ENCODE measurements at places on chromosomes 3 and 15.

- no peak for DNase-seq
Measured at GRCh38 chr3:133271539-133271938, 128.3 kb upstream of the BFSP2 start.

DNA sequence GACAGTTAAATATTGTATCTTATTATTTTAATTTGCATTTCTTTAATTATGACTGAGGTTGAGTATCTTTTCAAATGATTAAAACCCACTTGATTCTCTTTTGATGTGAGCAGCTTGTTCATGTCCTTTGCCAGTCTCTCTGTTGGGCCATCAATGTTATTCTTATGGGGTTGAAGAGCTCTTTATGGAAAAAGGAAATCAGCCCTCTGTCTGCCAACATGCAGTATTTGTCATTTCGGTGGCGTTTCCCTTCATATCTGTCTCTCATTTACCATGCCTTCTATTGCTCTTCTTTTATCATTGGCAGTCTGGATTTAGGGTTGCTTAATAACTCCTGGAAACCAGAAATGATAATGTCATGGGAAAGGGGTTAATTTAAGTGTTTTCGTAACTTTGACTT, 340.7 kb upstream of the DNAJC19 start:
- DNase-seq, result no peak

- DNase-seq, result no peak
Measured at GRCh38 chr15:81023483-81024264, 23.0 kb downstream of the TLNRD1 start.

DNA sequence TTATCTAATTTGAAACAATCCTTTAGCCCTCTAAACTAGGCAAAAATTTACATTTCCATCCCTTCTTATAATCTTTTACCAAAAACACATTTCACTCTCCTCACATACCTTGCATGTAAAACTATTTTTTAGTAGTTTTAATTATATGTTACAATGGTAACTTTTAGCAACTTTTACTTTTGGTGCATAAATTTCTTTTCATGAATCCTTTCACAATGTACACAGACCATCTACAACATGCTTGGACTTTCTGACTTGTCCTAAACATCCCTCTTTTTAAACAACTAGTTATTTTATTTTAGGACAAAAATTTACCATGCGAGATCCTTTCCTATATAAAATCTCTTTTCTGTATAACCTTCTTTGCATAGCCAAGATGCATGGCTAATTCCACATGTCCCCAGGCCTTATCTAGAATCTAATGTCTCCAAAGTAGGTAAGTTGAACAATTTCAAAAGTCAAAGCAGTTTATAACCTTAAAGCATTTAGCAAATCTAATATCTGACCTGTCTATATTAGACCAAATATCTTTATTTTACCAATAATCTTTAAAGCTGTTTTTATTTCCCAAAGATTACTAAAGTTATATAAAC, 14.4 kb upstream of the ALDH1L1 start:
- DNase-seq, result no peak

DNA sequence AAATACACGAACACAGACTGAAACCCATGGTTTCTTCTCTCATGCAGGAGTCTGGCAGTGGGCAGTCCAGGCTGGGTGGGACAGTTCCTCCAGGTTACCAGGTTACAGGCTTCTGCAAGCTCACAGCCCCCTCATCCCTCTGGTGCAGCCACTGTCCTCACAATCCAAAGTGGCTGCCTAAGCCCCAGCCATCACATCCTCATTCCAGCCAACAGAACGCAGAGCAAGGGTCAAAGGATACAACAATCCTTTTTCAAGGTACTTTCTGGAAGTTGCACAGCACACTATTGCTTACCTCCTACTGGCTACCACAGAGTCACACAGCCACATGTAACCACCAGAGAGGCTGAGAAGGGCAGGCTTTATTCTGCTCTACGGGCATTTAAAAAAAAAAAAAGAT, 154.6 kb downstream of the NUP210 start:
- no peak for DNase-seq

- no peak for DNase-seq
Measured at GRCh38 chr15:67914028-67914427, 74.2 kb upstream of the RNU6-1 start.

- no peak for DNase-seq
Measured at GRCh38 chr15:56672721-56673120, 60.6 kb downstream of the ZNF280D start.

GRCh38 chr3:48695393-48695753, 9.7 kb upstream of the NCKIPSD start:
- DNase-seq, result no peak

DNA sequence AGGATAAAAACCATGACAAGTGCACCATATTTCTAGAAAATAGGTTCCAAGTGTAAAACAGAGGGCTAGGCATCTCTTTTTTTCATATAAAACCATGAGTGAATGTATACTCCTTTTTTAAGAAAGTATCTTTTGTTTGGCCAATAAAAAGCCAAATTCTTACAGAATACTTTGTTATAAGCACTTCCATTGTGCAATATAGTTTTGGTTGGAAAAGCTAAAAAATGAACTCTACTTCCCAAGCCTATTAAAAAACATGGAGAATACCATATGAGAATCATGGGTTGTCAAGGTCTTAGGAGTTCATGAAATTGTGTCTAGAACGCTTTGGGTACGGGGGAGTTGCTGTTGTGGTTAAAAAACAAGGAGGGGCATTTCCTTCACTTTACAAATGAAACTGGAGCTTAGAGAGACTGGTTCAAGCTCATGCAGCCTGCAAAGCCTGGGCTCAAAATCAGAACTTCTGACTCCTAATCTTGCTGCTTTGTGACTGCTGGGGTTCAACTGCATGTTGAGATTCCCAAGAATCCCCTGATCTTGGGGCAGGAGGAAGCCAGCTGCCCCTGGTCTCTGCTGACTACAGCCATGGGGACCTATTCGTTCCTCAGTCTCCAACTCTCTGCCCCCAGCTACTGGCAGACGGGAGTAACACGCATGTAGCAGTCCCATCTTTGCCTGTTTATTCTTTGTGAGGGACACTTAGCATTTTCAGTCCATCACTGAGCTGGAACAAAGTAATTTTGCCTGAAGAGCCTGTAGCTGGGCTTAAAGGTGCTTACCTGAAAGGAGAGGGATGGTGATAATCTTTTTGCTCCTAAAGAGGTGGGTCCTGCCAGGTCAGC, 229.1 kb downstream of the CHST2 start:
- DNase-seq, result no peak

DNA sequence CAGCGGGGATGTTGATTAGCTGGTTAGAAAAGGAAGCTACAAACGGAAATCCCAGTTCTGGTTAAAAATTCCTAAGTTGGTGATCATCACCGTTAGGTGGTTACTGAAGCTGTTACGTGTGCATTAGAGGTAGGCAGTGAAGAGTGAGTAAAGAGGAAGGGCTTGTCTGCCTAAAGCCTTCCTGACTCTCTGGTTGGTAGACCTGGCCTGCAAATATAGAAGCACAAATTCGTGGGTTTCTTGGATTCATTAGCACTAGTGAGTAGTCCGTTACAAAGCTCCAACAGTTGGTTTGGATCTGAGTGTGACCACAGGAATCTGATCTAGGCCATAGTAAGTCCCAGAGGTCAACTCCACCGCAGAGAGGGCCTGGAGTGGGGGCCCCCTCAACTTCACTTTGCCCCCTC, 174.0 kb upstream of the TP63 start:
- DNase-seq, result no peak

GRCh38 chr3:193744048-193744821, 151.2 kb downstream of the OPA1 start:
- peak; percentile 13 for DNase-seq

- no peak for DNase-seq
Measured at GRCh38 chr15:101188637-101189408, 63.0 kb downstream of the CHSY1 start.

DNA sequence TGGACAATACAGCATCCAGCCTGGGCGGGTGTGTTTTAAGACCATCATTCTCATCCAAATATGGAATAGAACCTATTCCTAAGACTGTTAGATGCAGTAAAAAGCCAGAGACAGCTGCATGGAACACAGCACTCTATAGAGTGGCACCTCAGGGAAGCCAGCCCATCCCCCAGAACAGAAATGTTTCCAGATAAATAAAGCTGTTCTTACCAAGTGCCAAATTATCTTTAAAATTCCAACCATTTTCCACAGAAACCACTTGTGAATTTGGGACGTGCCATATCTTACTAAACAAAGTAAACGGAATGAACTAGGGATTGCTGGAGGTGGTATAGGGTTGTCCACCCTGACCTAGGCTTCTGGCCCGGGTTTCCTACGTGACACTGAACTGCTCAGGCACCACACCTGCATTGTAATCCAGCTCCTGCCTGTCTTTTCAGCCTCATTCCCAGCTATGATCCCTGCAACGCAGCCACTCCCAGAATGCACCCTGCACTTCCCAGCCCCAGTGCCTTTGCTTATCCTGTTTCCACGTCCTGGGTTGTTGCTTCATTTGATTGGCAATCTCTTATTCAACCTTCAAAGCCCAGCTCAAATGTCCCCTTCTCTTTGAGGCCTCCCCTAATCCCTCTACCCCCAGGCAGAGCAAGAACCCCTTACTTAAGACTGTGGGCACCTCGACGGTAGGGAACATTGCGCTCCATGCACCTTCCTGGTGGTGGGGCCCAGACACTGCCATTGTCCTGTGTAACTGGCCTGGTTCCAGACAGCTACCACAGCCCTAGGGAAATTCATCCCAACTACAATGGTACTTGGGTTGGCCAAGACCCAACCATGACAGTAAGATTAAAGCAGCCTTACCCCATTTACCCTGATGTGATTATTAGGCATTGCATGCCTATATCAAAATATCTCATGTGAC, 100.2 kb downstream of the IQSEC1 start:
- DNase-seq, result no peak

DNA sequence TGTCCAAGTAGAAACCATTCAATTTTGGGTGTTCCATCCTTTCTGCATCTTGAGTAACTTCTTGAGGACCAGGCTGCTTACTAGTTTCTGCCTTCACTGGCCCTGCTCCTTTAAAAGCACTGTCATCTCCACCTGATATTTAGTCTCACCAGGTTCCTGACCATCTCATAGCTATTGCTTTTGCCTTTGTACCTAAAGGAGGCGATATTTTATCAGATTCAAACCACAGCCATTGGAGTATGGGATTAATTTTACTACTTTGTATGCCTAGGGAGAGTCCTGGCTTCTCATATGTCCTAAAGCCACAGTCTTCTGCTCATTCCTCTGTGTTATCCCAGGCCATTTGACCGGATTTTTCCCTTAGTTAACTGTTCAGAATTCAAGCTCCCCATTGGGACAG, 51.8 kb upstream of the RFX7 start:
- DNase-seq, result no peak

- DNase-seq, result no peak
Measured at GRCh38 chr3:119235151-119235550, 5.5 kb downstream of the B4GALT4 start.

DNA sequence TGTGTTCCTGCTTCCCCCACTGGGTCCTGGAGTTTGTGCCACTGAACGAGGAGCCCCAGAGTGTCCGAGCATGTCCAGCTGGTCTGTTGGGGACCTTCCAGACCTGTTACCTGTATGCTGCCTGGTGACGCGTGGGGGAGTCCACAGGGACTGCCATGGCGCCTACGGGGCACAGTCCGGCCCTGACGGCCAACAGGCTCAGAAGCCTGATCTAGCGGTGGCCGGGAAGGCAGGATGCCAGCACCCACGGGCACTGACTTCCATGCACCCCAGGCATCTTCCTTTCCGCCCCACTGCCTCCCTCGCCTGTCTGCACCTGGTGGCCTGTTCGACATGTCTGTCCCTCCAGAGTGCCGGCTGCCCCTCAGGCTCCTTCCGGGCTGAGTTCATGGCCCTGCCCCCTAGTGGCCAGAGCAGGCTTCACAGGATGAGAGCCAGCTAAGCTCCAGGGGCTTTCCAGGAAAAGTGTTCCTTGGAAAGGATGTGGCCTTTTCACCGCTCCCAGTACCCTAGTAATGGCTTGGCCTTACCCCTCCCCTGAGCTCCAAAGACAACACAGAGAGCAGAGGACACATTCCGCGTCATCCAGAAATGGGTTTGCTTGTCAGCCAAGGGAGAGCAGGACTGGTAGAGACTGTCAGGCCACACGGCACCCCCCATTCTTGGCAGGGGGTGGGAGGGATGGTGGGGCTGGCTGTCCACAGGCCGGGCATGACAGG, 35.7 kb downstream of the NGRN start:
- no peak for DNase-seq

DNA sequence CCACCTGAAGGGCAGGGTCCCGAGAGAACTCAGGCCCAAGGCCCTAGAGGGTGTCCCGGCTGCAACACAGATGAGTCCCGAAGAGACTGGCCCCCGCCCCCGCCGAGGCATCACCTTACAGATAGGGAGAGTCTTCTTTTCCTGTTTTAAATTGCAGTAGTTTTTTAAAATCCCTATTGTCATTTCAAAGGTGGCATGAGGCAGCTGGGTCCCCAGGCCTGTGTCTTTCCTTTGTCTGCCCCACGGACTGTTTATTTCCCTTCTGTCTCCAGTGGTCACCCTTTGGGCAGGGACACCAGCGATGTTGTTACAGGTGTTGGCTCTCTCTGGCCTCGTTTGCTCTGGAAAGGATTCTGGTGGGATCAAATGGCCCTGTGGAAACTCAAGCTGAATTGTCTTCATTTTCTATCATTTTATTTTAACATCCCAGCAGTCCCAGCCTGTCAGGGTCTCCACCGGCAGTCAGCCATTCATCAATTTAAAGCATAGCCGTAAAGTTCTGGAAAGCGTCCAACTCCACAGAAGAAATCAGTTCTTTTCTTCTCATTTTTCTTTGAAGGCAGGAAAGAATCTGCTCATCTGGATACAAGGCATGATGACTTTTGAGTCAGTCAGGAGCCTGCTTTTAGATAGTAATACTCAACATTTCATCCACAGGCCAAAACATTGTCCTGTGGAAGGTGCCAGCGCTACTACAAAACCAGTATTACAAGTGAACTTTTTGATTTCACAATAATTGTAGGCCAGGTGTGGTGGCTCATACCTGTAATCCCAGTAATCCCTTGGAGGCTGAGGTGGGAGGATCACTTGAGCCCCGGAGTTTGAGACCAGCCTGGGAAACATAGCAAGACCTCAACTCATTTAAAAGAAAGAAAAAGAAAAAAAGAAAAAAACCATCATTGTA, 96.2 kb downstream of the HES1 start:
- DNase-seq, result no peak

- DNase-seq, result no peak
Measured at GRCh38 chr3:183884097-183884426, 618 bp downstream of the PARL start.

DNA sequence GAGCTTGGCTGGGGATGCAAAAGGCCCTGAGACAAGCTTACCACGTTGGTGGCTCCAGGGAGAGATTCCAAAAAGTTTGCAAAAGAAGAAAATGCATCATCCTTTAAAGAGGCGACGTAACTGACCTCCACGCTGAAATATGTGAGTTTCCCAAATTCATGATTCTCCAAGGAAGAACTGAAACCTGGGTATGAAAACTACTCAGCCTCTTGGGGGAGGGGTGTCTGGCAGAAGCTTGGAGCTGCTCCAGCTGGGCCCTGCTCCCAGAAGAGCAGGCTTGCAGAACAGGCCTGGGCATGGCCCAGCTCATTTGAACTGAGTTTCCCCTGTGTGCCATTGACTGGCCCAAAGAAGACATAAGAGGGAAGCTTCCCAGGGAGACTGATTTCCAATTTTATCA, 20.5 kb downstream of the CPN2 start:
- no peak for DNase-seq

GRCh38 chr3:13266005-13266404, 154.1 kb downstream of the NUP210 start:
- DNase-seq, result no peak

GRCh38 chr3:196048922-196049598, 32.8 kb downstream of the TFRC start:
- no peak for DNase-seq

- DNase-seq, result no peak
Measured at GRCh38 chr3:62370858-62371719, 2.3 kb downstream of the FEZF2 start.

- DNase-seq, result no peak
Measured at GRCh38 chr3:45137656-45138181, 8.5 kb downstream of the CDCP1 start.
